Stimulated activated CD8-positive, alpha-beta memory T cell treated with anti-CD3 and anti-CD28 coated beads, Interleukin-4, amount 100 ng/mL, for 4 hours (primary cell): ENCODE measurements at places on chromosomes 1 and 21.

DNA sequence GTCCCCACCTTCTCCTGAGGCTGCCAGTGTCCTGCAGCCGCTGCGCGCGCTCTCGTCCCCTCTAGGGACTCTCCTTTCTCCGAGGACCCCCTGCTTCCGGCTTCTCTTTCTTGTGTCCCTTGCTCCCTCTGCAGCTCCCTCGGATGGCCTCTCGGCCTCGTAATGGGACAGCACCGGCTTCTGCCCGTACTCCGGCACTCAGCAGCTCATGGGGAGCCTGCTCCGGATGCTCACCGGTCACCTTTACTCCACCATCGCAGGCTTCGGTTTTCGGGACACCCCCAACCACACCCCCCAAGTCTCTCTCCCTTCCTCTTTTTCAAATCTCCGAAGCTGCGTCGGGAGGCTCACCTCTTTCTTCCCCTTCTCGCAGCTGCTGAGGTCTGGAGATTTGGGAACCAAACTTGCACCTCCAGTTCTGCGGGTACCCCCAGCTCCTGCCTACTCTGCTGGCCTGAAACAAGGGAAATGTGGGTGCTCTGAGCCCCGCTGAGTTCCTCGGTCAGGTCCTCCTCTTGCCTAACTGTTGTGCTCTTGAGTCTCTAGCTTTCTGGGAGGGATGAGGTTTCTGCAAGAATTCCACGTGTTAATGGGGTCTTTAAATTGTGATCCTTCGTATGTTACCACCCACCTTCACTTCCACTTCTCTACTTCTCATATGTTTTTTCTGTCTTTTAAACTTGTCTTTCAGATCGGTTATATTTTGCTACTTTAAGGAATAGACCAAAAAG, 930 bp downstream of the CDC14A start:
- no peak for DNase-seq

GRCh38 chr1:12001249-12001917, 17.9 kb upstream of the MIIP start:
- no peak for DNase-seq

DNA sequence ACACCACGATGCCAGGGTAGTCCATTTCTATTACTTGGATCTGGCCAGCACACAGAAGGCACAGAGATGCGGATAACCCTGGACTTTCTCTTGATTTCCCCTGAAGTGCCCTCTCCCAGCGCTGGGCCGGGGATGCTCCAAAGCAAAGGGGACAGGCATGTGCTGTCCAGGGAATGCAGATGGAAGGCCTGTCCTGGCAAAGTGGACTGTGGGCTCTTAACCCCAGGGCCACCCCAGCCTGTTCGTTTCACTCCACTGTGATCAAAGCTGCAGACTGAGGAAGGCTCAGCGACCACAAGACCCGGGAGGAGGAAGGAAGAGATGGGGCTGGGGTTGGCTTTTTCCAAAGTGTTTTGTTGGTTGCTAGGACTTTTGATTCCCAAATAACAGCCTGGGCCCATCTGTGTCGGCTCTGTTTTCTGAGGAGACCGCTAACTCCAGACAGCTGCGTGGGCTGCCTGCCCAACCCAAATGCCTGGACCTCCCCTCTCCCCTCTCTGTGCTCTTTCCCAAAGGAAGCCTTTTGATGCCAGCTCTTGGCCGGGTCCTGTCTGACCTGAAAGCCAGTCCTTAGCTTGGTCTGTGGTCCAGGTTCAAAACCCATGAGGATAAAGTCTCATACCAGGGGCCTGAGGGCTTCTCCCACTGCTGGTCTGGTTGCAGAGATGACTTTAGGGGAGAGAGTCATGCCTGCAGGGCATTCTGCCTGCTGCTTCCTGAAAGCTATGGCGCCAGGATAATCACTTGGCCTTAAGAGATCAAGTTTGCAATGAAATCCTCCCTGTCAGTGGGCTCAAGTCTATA, 119.6 kb upstream of the CD34 start:
- DNase-seq, result no peak

GRCh38 chr1:23149114-23149513, 19.5 kb downstream of the LUZP1 start:
- DNase-seq, result no peak

- no peak for DNase-seq
These were observed 10.8 kb downstream of the UTP25 start for GRCh38 chr1:209838537-209838936.

- DNase-seq, result no peak
These were observed 150.2 kb downstream of the FOXD2 start for GRCh38 chr1:47587891-47588582.

DNA sequence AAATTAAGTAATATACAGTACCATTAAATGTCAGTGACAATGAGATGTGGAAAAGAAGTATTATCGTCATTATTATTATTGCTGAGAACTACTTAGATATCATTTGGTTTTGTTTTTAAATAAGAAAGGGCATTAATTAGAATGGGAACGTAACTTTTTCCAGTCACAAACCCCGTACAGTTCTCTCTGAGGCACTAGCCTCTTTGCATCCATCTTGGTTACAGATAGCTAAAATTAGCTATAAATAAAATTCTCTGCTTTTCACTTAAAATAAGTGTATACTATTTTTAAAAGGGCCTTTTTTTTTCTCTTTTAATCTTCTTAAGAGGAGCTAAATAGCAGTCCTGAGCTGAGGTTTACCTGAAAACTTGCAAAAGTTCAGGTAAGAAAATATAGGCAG, 7.6 kb downstream of the PTGS2 start:
- DNase-seq, result no peak

DNA sequence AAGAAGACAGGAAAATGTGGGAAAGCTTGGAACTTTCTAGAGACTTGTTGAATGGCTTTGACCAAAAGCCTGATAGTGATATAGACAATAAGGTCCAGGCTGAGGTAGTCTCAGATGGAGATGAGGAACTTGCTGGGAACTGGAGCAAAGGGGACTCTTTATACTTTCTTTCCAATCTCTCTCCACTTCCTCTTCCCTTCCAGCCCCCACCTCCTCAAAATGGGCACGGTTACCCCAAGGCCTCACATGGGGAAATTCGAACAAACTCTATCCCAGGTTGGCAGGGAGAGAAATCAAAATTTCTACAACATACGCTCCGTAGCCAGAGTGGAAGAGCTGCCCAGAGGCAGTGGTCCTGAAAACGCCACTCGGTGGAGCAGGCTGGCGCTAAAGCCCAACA, 15.2 kb downstream of the PPT1 start:
- DNase-seq, result no peak

GRCh38 chr1:235108876-235109275, 19.8 kb downstream of the TOMM20 start:
- no peak for DNase-seq

GRCh38 chr1:75861831-75862230, 65.1 kb downstream of the MSH4 start:
- no peak for DNase-seq

GRCh38 chr21:44654576-44655175, at the start of gene KRTAP12-4:
Gene KRTAP12-4 (minus strand): TSS chr21:44654659. CDS start chr21:44654614, 45 bp downstream.
- no peak for DNase-seq

- no peak for DNase-seq
These were observed 6.0 kb downstream of the EPHA2 start for GRCh38 chr1:16149702-16150488.

DNA sequence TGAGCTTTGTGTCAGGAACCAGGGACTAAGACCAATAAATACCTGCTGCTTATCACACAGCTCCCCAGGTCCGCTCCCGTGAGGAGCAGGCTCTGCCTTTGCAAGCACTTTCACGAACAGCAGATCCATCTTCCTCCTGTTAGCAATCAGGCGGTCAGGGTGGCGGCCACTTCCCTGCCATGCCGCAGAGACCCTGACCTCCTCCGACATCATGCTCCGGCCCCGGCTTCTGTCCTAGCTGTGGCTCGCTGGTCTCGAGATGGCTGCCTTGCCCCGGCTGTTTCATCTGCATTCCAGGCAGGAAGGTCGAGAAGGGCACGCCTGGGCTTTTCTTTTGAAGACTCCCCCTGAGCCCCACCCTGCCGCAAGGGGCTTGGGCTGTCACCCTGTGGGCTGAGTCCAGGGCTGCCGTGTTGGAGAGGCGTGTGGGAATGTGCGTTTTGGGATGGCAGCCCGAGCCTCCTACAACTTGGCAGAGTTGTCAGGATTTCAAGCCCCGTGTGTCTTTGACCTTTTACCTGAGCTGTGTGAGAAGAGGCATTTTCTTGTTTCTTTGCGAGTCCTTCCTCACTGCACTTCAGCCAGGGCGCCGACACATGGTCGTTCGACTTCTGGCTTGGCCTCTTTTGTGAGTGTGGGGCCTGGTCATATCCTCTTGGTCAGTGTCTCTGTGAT, 59.5 kb downstream of the AGPAT3 start:
- no peak for DNase-seq

GRCh38 chr1:2184531-2184930, 10.0 kb downstream of the FAAP20 start:
- no peak for DNase-seq

- no peak for DNase-seq
These were observed 92.0 kb downstream of the LAMC2 start for GRCh38 chr1:183277821-183278738.

- no peak for DNase-seq
These were observed 148.5 kb downstream of the DHRS3 start for GRCh38 chr1:12469493-12469892.

- no peak for DNase-seq
These were observed 374.9 kb upstream of the CAMK1G start for GRCh38 chr1:209208648-209209047.

DNA sequence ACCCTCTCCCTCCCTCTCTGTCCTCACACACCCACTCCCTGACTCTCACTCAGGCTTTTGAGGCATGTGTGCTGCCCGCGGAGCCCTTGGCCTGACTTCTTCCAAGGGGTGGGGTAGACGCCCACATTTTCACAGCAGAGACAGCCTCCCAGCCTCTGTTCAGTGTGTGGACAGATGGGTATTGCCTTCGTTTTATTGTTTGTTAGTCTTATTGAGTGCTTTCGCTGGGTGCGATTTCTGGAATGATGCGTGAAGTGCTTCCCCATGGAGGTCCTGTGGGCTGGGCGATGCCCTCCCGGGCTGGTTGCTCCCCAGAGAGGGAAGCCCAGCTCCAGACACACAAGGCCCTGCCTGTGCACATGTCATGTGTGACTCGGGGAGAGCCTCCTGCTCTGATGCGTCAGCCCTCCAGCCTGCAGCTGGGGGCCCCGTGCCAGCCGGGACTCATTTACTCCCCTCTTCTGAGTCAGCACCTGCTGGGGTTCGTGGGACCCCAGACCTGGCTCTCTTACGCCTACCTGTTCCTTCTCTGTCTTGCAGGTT, 14.7 kb downstream of the PDXK start:
- DNase-seq, result no peak

DNA sequence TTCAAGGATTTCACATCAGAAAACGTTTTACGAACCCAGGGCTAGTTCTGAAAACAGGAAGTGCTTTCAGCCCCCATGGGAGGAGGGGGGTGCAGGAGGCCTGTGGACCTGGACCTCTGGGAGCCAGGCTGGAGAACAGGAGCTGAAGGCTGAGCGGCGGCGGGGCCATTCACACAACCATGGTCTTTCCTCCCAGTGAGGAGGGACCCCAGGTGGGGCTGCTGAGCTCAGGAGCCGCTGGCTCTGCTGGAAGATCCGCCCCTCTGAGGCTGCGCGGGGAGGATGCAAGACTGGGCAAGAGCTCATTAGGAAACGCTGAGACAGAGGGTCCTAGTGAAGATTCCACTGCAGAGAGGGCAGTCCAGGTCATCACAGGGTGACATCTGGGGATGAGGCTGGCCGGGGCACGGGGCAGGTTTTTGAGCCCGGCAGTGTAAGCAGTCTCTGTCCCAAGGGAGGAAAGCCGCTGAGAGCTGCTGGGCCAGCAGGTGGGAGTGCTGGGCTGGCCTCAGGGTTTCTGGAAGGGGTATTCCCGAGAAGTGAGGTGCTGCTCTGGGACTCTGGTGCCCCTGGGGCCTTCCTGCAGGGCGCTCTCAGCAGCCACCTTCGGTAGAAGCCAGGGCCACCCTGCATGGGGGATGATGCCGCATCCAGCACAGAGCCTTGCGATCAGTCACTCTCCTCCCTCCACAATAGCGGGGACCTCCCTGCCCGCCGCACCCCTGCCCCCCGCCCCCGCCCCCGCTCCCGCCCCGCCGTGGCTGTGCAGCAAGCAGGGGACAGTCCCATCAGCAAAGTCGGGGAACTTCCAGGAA, 7.5 kb downstream of the MX2 start:
- DNase-seq, result no peak

GRCh38 chr1:68015369-68015768, 35.1 kb downstream of the DIRAS3 start:
- DNase-seq, result no peak

GRCh38 chr1:115134850-115135480, 45.7 kb upstream of the TSPAN2 start:
- DNase-seq, result no peak

DNA sequence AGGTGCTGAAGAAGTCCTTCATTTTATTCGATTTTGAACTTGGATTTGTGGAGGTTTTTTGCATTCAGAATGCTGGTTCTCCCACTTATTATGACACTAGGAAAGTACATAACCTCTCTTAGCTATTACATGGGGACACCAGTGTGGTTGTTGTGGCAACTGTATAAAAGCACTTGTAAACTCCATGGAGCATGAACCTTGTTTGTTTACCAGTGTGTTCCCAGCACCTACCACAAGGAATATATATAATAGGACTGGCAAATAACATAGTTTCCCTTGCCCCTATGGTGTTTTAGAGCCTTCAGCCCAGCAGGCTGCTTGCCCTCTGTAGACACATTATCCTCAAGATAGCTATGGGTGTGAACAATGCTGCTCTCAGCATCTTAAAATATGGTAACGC, 43.1 kb downstream of the RASSF5 start:
- no peak for DNase-seq

DNA sequence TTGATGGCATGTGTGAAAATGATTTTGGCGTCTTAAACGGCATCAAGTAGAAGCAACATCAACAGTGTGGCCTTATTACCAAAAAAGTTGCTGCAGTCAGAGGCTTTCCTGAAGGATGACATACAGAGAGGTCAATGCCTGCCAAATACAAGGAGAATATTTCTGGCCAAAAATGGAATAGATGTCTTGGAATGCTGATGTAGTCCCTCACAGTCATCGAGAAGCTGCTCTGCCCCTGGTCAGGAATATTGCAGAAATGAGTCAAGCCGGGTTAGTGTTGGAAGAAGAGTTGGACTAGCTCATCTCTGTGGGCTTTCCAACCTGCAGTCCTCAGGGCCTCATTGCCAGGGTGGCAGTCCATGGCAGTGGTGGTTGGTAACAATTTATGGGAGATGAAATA, 42.1 kb downstream of the NOS1AP start:
- no peak for DNase-seq

- DNase-seq, result no peak
These were observed 11.6 kb upstream of the CTBS start for GRCh38 chr1:84585803-84586202.

DNA sequence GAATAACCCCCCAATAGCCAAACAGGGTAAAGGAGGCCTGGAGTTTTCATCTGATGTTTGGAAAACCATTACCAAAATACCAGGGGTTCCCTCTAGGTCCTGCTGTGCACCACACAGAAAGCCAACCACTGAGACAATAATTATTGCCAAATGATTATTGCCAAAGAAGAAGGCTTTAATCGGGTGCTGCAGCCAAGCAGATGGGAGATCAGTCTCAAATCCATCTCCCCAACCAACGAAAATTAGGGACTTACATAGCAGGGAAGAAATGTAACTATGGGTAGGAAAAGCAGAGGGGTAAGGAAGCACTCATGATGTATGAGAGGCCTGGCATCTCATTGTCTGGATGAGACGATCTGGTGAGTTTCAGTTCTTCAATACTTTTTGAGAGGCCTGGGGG, 28.8 kb upstream of the LPGAT1 start:
- no peak for DNase-seq
